Endodermal cell (in vitro differentiated cells): ENCODE measurements at places on chromosomes 6 and 20. TPM values are rescaled to one million over a fixed set of nuclear protein-coding genes. Genes with fewer than 3 reads are reported as not detected.

DNA sequence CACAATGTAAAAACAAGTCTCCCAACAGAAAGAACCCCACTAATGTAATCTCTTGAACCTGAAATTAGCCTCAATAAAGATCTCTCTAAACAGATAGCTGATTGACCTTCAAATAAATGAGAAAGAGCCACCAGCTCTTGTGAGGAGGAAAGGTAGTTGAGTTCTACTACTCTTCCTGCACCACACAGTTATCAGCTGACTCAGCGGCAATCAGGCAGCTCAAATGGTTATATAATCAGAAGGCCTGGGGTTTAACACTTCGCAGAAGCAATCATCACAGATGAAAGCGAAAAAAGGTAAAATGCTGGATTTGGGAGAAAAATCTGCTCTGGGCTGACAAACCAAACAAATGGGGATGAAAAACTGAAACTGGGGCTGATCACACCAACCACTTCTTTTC, 91.8 kb downstream of the CHD6 start:
- peaks cover 27% of the 10 kb centered on the region for H3K36me3 ChIP-seq
- H3K4me3 ChIP-seq = no peak overlapping the region
- no peaks in the 10 kb centered on the region for H3K27me3 ChIP-seq
- H3K27ac ChIP-seq = no peak overlapping the region
- no peak for DNase-seq

TPD52L1 gene
- total RNA-seq = 23.1 and 24.9 TPM in 2 replicates

OXT gene
- total RNA-seq = not detected in 2 replicates

DNA sequence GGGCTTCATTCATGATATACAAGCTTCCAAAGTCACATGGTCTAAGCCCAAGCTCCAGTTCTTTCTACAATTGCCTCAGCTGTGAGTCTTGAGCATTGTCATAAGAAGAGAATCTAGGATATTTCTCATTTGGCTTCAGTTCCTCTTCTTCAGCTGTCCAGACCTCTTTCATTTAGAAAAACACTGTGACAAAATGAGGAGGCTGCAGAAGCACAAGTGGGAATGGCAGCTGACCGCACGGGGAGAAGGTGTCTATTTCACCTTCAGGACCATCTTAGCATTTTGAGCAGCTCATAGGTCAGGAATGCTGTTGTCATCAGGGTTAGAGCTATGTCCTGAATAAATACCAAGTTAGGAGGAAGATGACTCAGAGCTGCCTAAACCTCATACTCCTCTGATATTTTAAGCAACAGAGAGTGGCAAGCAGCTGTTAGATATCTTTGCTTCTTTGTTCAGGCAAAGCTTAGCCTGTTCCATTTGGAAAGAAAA, 390.1 kb upstream of the CITED2 start:
- H3K4me1 ChIP-seq = no peaks in the 10 kb centered on the region
- peak; percentile 56 for DNase-seq
- H3K36me3 ChIP-seq = no peaks in the 10 kb centered on the region

DNA sequence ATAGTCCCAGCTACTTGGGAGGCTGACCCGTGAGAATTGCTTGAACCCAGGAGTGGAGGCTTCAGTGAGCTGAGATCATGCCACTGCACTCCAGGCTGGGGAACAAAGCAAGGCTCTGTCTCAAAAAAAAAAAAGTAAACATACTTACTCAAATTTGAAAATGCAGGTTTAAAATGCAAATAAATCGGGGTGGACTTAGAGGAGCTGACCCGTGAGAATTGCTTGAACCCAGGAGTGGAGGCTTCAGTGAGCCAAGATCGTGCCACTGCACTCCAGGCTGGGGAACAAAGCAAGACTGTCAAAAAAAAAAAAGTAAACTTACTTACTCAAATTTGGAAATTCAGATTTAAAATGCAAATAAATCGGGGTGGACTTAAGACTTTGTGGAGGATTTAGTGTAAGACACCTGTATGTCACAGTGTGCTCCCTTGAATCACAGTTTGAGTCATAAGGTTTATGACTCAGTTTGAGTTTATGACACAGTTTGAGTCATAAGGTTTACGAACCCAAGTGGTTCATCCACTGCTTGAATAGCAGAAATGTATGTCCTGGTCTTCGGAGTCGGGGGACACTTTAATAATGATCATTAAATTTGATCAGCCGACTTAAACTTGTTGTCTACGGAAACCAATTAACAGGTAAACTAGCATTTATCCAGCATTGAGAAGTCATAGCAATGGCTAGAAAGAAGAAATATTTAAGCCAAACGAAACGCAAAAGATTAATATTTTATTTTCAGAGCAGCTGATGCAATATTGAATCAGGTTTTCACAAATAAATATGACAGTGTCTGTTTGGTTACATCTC, 6.8 kb upstream of the MRPS10 start:
- H3K36me3 ChIP-seq = no peaks in the 10 kb centered on the region
- DNase-seq = no peak
- H3K27me3 ChIP-seq = no peaks in the 10 kb centered on the region
- H3K27ac ChIP-seq = no peak overlapping the region
- H3K4me3 ChIP-seq = no peak overlapping the region

- DNase-seq = peak; percentile 48
- no peak overlapping the region for H3K27ac ChIP-seq
- peaks cover 3% of the 10 kb centered on the region for H3K4me1 ChIP-seq
- H3K27me3 ChIP-seq = no peaks in the 10 kb centered on the region
- H3K36me3 ChIP-seq = no peaks in the 10 kb centered on the region
- H3K4me3 ChIP-seq = no peak overlapping the region
Observed at GRCh38 chr6:78093906-78094305, 441.1 kb downstream of the MEI4 start.

DNA sequence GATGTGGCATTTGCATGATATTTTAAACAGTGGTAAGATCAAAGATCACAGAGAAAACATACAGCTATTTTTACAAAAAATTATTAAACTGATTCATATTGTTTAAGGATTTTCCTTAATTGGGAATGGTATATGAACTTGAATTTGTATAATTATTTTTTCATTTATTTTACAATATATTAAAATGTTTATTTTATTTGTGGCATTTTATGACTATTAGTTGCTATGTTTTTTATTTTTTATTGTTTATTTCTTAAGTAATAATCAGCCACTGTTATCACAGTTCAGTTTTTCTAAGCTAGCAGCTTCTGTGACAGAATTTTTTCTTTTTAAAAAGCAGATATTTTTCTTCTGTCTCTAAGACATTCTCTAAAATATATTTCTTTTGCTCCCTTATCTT, 387.0 kb upstream of the KHDRBS2 start:
- H3K4me3 ChIP-seq = no peak overlapping the region
- no peak overlapping the region for H3K27ac ChIP-seq
- no peak for DNase-seq
- no peaks in the 10 kb centered on the region for H3K27me3 ChIP-seq
- H3K36me3 ChIP-seq = no peaks in the 10 kb centered on the region
- H3K4me1 ChIP-seq = no peaks in the 10 kb centered on the region

SAMD5 gene
- 0.79 and 0.99 TPM in 2 replicates for total RNA-seq

DNA sequence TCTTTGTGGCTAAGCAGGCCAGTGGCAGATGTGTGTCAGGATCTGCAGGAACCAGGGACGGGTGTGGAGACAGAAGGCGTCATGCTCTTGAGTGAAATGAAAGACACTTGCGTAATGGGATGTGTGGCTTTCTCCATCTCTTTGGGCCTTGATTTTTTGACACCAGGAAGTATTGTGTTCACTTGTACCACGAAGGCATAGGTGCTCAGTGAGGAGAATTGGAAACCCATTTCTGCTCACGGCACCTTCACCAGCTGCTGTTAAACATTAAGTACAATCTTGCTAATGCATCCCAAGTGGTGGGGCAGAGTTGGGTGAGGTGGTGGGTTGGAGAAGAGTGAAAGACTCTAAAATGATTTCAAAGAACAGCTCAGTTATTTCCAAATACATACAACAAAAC, 30.0 kb downstream of the GJA10 start:
- no peaks in the 10 kb centered on the region for H3K4me1 ChIP-seq
- no peak overlapping the region for H3K27ac ChIP-seq
- no peak overlapping the region for H3K4me3 ChIP-seq
- H3K36me3 ChIP-seq = no peaks in the 10 kb centered on the region
- H3K27me3 ChIP-seq = no peaks in the 10 kb centered on the region
